Stimulated activated CD4-positive, alpha-beta T cell treated with anti-CD3 and anti-CD28 coated beads, Interleukin-2, amount 100 ng/mL, for 4 hours (primary cell): ENCODE measurements at places on chromosomes 16 and 17.

GRCh38 chr17:49379926-49380325, 17.9 kb upstream of the ZNF652 start:
- DNase-seq, result no peak

GRCh38 chr17:73657473-73658116, 13.3 kb upstream of the SDK2 start:
- DNase-seq, result no peak

DNA sequence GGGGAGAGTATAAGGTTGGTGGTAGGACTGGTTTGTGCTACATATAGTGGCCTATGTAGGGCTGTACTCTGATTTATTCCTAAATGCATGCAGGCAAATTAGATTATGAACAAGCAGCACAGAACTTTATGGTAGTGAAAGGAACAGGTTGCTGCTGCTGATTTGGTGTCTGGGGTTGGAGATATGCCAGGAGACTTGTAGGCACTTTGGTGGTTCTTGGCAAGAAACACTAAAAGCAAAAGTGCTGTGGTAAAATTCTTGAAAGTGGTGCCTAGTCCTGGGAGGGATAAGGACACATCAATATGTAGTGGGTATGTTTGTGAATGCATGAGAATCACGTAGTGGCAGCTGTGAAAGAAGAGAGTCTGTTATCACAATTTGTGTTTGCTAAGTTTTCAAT, 2126.0 kb downstream of the TP53TG3F start:
- no peak for DNase-seq

DNA sequence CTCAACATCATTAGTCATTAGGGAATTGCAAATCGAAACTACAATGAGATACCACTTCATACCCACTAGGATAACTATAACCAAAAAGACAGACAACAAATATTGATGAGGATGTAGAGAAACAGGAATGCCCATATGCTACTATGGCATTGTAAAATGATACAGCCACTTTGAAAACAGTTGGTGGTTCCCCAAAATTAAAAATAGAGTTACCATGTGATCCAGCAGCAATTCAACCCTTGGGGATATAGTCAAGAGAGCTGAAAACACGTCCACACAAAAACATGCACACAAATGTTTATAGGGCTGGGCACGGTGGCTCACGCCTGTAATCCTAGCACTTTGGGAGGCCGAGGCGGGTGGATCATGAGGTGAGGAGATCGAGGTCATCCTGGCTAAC, 10.0 kb upstream of the PECAM1 start:
- DNase-seq, result no peak

DNA sequence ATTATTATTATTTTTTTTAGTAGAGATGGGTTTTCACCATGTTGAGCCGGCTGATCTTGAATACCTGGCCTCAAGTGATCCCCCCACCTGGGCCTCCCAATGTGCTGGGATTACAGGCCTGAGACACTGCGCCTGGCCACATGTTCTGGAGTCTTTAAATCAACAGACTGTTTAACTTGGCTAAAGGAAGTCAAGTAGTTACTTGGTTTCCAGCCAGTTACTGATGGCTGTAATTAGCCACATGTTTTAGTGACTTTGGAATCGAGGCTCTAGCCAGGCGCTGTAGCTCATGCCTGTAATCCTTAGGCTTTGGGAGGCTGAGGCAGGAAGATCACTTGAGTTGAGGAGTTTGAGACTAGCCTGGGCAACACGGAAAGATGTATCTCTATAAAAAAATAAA, 699.2 kb upstream of the RBFOX1 start:
- DNase-seq, result no peak

DNA sequence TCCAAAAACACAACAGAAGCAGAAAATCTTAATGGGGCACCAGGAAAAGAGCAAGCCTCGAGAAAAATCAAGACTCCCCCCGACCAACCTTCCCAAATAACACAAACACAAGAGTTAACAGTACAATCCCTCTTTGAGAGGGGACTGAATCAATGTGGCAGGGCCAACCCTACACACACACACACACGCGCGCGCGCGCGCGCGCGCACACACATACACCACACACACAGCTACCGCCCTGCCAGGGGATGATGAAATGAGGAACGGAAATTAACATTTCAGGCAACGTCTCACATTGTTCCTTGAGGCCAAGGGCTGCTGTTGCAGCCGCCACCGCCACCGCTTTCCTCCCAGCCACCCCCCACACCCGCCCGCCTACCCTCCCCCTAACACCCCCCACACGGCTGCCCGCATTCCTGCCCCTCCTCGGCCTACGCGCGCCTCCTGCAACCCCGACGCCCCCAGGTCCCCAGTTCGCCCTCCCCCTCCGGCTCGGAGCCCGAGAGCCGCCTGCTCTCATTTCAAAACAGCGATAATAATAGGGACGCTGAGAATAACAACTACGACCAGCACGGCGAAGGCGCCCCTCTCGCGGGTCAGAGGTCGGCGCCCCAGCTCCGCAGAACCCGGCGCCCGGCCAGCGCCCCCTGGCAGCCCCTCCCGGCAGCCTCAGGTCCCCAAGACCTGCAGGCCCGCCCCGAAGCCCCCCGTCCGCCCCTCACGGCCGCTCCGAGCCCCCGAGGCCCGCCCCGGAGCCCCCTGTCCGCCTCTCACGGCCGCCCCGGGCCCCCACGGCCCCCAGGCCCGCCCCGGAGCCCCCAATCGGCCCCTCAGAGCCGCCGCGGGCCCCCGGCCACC, 1.1 kb downstream of the ANKRD11 start:
- peak; percentile 87 for DNase-seq

GRCh38 chr17:41393294-41393693, 4.1 kb downstream of the KRT31 start:
- no peak for DNase-seq

- no peak for DNase-seq
These were observed 957 bp downstream of the VPS25 start for GRCh38 chr17:42774066-42774745.
